NCI-H510A treated with DMSO at 0.1 percent for 48 hours (cell line): ENCODE measurements at places on chromosomes 7 and 10.

DNA sequence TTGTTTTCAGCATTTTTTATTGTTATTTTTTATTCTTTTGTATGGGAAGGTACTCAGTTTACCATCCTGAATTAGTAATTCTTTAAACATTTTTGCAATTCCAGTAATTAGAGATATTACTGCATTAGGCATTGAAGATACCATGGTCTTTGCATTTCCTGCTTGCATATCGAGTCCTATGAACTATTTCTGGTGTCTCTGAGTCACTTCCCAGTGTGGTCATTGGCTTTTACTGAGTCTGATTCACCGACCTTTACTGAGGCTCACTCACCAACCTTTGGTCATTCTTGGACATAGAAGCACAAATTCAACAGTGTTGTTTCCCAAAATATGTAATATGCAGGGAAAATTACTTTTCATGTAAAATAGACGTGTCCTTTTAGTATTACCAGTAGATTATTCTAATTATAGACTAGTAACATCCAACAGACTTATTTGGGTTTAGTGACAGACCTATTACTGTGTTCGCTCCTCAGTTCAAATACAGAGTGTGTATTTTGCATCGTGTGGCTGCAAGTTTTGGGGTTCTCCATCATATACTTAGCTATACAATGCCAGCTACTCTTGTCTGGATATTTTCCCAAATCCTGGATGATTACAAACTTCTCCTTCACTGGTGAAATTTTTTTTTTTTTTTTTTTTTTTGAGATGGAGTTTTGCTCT, 180.7 kb upstream of the PRSS1 start:
- no peak for DNase-seq

DNA sequence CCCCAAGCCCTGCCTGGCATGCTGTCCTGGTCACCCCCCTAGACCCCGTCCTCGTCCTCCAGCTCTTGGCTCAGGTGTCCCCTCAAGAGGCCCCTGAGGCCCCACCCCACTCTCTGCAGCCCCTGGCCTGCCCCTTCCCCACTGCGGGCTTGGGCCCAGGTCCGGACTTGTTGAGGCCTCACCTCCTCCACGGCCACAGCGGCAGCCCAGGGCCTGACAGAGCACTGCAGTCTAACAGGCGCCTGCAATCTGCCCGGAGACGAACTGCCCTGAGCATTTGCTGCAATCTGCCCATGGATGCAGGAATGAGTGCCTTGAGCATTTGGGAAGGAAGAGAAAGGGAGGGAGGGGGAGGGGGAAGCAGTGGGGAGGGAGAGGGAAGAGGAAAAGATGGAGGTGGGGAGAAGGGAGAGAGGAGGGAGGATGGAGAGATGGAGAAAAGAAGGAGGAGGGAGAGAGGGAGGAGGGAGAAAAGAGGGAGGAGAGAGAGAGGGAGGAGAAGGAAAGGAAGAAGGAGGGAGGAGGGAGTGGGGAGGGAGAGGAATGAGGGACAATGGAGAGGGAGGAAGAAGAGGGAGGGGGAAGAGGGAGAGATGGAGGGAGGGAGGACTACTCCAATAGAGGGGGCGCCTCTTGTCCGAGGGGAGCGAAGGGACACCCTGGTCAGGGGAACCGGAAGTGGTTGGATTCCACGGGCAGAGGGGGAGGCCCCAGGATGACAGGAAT, 73.9 kb downstream of the PDGFA start:
- DNase-seq, result no peak

GRCh38 chr10:124996127-124996853, 54.4 kb downstream of the ZRANB1 start:
- DNase-seq, result no peak

GRCh38 chr7:35727571-35727970, 32.6 kb upstream of the HERPUD2 start:
- no peak for DNase-seq

GRCh38 chr10:25666276-25666675, 267.8 kb upstream of the MYO3A start:
- DNase-seq, result no peak

GRCh38 chr10:33335801-33336581, 1.5 kb upstream of the NRP1 start:
- DNase-seq, result peak; percentile 16

DNA sequence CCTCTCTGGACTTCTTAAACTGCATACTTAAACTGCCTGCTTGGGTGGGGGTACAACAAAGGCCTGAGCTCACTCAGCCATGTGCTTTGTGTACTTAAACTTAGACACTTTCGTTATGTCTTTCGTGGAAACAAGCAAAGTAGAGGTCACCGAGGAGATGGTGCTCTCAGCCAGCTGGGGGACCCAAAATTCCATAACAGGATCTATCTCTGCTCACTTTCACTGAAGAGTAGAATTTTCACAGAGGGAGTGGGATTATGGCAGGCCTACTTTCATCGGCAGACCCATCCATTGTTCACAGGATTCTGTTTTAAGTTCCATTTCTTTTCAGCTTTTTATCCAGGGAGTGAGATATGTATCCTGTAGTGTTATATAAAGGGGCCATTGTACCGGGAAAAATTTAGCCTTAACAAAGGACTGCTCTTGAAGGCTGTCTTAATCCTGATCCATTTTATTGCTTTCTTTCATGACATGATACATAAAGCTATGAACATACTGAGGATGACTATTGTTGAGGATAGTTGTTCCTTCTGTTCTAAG, 370.0 kb upstream of the GHITM start:
- DNase-seq, result no peak

DNA sequence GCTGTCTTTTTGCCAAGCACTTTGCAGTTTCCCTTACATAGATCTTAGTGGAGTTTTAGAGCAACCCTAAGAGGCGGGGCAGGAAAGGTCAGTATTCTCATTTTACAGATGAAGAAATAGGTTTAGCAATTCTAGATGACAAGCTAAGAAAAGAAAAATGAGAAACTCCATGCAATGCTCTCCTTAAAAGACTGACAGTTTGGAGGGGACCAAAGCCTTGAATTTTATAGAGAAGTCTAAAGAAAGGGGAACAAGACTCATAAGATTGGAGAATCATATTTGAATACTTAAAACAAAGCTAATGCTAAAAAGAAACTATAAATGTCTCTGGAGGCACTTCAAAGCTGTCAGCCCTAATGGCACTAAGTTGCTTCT, 19.6 kb downstream of the CEP55 start:
- no peak for DNase-seq

- DNase-seq, result no peak
Measured at GRCh38 chr10:68080853-68081431, 5.9 kb upstream of the HERC4 start.

DNA sequence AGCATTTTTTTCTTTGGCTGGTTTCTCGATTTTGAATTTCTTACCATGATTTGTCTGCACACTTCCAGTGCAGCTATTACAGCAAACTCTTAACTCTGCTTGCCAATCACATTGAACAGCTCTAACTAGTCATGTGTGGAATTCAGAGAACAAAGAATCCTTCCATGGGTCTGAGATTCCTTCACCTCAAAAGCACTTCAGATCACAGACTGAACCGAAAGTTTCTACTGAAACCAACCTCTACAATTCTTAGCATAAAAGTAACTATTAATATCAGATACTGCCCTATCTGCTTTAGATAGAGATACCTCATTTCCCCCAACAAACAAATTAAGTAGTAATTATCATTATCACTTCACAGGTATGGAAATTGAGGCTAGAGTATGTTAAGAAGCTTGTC, 56.5 kb upstream of the SP4 start:
- DNase-seq, result no peak

DNA sequence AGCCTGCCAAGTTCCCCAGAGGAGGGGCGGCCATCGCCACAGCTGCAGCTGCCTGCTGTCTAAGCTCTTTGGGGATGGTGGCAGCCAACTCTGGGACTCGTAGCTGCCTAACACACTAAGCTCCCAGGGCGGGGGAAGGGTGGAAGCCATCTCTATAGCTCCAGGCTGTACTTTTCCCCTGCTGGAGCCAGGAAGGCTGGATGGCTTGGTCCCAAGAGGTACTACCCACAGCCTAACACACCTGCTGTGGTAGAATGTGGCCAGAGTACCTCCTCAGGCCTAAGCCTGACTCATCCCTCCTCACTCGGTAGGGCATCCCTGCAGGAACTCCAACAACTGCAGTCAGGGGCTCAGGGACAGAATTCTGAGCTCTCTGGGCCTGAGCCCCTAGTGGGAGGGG, 151.7 kb upstream of the TAC1 start:
- no peak for DNase-seq

DNA sequence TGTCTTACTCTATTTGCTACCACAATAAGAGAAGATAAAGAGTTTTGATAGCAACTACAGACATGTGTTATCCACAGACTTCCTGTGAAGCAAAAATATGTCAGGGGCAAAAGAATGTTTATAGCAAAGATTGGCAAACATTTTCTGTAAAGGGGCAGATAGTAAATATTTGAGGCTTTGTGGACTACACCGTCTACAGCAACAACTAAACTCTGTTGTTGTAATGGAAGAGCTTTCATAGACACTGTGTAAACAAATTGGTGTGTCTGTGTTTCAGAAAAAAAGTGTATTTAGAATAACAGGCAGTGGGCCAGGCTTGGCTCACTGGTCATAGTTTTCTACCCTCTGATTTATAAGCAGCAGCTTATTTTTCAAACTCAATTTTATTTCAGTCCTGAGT, 521.4 kb downstream of the ANKRD7 start:
- no peak for DNase-seq

DNA sequence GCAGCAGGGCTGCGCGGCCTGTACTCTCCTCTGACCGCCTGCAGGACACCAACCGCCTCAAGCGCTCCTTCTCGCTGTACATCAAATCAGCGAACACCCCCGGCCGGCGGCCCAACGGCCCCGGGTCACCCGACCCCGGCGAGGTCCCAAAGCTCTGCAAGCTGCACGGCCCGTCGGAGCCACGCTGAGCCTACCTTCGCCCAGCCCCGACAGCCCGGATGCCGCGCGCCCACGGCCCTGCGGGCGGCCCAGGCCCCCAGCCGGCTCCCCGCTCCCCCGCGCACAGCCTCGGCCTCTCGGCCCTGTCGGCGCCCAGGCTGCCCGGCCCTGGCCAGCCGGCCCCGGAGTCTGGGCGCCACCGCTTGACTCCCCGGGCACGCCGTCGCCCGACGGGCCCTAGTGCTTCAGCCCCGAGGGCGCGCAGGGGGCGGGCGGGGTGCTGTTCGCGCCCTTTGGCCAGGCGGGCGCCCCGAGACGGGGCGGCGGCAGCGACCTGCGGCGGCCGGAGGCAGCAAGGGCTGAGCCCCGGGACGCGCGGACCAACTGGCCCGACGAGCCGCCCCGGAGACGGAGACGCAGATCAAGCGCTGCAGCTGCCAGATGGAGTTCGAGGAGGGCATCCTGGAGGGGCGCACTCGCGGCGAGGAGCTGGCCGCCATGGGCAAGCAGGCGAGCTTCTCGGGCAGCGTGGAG, 11.1 kb upstream of the SEC24C start:
- DNase-seq, result no peak

DNA sequence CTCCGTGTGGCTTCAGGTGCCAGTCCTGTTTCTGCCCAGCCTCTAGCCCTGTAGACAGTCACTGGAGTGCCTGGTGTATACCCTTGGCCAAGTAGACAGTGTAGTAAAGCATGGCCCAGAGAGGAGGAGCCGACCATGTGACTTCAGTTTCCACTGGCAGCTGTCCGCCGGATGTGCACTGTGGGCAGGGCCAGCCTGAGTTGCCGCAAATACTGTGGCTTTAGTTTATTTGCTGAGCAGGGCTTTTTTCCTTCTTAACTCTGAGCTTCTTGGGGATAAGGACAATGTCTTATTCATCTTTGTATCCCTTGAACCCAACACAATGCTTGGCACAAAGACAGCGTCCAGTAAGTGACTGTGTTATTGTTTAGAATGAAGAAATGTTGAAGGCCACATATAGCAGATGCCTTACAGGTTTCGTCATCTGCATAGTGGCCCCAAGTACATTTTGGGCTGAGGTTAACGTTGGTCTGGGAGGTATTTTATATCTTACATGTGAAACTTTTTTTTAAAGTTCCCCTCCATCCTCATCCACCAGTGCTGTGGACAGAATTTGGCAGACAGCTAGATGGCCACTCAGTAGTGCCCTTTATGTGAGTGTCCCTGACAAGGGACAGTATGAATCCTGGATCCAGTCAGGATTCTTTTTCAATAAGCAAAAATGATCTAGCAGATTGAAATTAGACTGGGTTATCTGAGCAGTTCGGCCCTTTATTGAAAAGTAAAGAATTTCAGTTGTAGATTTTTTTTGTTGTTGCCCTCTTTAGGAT, 40.6 kb downstream of the CYP17A1 start:
- peak; percentile 41 for DNase-seq

DNA sequence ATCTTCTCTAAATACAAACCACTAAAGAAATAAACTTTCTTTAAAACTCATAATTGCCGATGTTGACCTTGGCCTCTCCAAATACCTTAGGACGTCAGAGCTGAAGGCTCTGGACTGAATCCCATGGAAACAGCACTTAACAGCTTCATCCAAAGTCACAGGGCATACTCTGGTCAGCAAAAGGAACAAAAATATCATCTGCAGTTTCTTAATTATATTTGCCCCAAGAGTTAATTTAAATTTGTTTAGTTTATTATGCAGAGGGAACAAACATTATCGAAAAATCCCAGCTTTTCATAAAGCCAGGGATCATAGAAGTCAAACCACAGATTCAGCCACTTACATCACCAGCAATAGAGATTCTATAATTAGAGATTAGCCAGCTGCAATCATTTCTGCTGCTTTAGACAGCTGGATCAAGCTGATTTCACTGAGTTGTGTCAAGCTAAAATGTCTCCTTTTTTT, 20.5 kb upstream of the FAM13C start:
- no peak for DNase-seq

DNA sequence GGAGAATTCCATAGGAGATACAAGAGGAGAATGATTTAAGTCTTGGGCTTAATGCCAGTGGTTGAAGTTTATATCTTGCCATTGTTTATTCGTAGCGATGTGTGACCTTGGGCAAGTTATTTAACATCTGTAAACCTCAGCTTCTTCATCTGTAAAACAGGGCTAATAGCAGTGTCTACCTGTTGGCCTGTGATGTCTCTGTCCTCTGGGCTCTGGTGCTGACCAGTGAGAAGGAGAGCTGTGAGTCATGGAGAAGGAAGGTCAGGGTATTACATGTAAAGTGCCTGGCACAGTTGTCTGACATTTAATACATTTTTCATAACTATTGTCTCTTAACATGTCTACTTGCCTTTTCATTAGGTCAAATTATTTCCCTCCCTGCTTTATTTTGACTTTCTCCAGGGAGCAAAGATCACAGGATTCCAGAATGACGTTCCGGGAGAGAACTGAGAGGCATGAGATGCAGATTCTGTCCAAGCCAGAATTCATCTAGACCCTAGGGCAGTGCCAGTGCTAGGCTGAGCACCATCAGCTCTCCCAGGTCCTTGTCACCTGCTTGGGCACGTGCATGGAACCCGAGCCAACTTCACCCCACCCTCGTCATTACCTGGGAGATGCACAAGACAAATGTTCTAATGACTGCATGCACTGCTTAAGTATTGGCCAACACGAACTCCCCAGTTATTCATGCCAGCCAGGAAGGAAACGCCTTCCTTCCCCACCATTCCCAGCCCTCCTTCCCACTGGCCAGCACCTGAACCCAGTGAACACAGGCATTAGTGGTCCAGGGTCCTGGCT, 187.9 kb downstream of the DPY19L1 start:
- no peak for DNase-seq
